ENCODE measurements at places on chromosomes 1 and 21.

- DNase-seq = no peak
These were observed 40.7 kb upstream of the MYBPHL start for GRCh38 chr1:109347511-109347910.

DNA sequence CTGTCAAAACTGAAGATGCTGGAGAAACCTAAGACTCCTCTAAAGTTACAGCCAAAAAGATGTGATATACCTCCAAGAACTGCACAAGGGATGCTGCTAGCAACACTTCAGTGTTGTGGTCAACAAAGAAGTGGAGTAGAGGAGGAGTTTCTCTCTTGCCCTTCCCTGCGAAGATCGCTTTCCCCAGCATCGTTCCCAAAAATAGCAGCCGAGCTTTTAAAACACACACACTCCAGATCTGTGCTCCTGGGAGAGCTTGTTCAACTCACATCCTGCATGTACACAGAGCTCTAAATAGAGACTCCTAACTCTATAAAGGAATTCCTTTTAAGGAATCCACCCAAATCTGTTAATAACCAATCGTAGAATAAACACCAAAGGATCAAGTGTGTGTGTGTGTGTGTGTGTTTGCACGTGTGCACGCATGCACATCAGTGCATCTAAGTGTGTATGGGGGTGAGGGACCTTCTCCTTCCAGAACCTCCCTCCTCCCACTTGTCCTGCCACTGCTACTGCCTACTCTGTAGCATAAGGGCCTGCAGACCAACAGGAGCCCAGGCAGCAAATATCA lies 58.5 kb downstream of the PSMG1 start:
- no peak for DNase-seq

DNA sequence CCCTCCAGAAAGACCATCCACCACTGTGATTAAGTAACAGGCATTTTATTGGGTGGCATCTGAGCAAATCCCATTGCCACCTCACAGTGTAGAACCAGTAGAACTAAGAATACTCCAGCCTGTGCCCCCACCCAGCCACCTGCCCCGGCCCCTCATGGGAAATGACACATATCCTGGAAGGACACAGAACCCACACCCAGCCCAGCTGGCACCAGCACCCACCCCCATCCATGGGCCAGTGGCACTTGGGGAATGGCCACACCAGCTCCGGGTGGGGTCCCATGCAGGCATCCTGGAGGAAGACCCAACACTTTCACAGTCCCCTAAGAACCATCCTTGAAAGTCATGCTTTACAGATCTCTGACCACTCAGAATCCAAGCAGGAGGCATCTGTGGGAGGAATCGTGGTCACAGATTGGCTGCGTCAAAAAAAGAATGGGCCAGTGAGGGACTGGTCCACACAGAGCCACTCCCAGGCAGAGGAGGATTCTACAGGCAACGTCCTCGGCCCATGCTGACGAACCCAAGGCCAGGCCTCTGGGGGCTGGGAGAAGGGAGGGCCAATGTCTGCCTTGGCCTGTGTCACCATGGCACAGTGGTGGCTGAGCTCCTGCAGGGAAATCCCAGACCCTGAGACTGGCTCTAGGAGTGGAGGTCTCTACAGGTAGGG lies 12.1 kb upstream of the TAS1R2 start:
- no peak for DNase-seq

DNA sequence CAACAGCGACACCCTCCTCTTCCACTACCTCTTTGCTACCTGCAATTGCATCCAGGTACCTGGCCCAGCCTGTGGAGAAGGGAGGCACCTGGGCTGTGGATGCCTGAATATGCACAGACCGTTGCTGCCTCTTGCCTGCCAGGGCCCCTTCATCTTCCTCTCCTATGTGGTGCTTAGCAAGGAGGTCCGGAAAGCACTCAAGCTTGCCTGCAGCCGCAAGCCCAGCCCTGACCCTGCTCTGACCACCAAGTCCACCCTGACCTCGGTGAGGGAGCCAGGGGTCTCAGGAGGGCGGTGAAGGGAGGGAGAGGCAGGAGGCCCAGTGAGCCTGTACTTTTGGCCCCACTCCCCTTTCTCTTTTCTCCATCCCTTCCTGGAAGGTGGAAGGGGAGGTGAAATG lies 11.5 kb downstream of the PSRC1 start:
- no peak for DNase-seq

- no peak for DNase-seq
These were observed 486.3 kb downstream of the NEGR1 start for GRCh38 chr1:71796006-71796405.

- no peak for DNase-seq
These were observed 14.5 kb downstream of the OLIG2 start for GRCh38 chr21:33040215-33040614.

- DNase-seq = no peak
These were observed 116.2 kb upstream of the ATP1A1 start for GRCh38 chr1:116256875-116257274.

GRCh38 chr1:220962031-220962751 lies 82.9 kb downstream of the HLX start:
- no peak for DNase-seq

Data from stimulated activated CD8-positive, alpha-beta memory T cell treated with anti-CD3 and anti-CD28 coated beads, Interleukin-4, amount 100 ng/mL, for 1 hour (primary cell).